ENCODE measurements at places on chromosomes 16 and 17. TPM values are rescaled to one million over a fixed set of nuclear protein-coding genes. Genes with fewer than 3 reads are reported as not detected.

The FOXC2 gene
- not detected for total RNA-seq

The HIC1 gene
- 42.6 TPM for total RNA-seq

The ITGA3 gene
- total RNA-seq: 10.8 TPM

The HES7 gene
- total RNA-seq: 2.4 TPM

The AURKB gene
- 113 TPM for total RNA-seq

The FBXO39 gene
- total RNA-seq: 0.11 TPM

The MYO15A gene
- 0.64 TPM for total RNA-seq

The STAT5A gene
- 302 TPM for total RNA-seq
